Stimulated activated CD8-positive, alpha-beta memory T cell treated with anti-CD3 and anti-CD28 coated beads, Interleukin-15, amount 100 ng/mL, for 48 hours (primary cell): ENCODE measurements at places on chromosomes 7 and 10.

DNA sequence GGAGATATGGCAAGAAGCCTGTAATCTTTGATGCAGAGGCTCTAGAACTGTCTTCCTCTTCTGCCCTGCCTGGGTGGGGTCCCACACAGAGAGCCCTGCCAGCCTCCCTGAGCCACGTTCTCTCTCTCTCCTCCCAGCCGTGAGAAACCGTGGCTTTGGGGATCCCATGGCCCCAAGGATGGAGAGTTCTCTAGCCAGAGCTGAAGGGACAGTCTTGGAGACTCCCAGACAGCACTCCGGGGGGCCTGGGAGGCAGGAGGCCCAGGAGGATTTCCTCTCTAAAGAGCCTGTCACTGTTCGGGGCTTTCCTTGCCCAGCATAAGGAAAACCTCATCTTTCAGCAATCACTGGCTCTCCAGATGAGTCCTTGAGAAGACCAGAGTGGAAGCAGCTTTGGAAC, 227.1 kb downstream of the ARHGAP12 start:
- no peak for DNase-seq

GRCh38 chr7:98805956-98806838, 63.6 kb downstream of the TMEM130 start:
- DNase-seq: no peak

DNA sequence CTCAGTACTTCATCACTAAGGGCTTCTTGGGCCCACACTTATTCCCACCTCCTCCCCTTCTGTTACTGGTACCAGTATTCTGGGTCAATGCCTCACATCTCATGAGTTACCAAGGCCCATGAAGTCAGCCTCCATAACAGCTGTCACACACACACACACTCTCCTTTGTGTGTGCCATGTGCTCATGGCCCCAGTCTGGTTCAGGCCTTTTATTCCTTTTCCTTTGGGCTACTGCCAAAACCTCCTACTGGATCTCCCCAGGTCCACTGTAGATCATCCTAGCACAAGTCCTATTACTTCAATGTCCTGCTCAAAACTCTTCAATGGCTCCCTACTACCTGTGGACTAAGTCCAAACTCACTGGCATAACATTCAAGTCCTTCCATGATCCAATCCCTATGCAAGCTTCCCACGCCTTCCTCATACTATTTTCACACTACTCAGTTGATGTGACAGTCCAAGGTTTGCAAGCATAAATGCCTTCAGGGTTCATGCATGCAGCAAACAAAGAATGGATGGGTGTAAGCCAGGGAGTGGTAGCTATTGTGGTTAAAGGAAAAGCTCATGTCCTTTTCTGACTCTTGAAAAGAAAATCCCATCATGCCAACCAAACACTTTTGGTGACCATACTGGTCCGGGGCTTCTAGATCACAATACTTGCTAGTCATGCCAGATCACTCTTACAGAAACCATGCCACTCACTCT, 68.1 kb downstream of the CCDC6 start:
- DNase-seq: no peak

- DNase-seq: no peak
These were observed 87.4 kb downstream of the BUB3 start for GRCh38 chr10:123241391-123242141.

DNA sequence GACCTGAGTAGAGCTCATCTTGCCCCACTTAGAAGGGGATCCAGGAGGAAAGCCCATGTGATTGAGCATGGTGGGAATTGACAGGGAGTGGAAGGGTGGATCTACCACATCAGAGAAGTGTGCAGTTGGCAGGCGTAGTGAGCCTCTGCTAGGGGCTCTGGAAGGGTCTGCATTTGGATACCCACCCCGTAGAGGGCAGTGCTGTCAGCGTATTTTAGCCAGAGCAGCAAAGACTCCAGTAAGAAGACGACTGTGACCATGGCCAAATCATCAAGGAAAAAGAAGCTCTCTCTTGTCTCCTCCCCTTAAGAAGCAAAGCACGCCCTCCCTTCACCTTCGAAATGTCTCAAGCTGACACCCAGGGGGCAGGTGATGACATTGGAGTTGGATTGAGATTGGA, 68.8 kb upstream of the INHBA start:
- no peak for DNase-seq

DNA sequence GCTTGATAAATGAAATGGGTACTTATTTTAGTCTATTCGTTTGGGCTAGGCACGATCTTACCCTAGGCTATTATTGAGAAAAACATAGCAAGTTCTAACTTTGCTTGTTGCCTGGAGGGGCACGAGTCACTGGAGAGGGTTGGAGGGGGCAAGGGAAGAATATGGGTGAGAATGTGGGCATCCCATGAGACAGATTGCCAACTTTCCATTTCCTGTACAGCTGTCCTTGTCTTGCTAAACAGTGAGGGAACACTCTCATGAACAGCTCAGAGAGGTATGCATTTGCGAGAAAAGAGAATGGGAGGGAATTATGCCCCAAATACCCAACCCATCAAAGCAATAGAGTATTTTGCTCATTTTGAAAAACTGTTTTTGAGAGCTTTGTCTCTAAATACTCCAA, 9.2 kb downstream of the CDHR3 start:
- DNase-seq: no peak

GRCh38 chr7:88167223-88167622, 52.6 kb downstream of the SRI start:
- DNase-seq: no peak

DNA sequence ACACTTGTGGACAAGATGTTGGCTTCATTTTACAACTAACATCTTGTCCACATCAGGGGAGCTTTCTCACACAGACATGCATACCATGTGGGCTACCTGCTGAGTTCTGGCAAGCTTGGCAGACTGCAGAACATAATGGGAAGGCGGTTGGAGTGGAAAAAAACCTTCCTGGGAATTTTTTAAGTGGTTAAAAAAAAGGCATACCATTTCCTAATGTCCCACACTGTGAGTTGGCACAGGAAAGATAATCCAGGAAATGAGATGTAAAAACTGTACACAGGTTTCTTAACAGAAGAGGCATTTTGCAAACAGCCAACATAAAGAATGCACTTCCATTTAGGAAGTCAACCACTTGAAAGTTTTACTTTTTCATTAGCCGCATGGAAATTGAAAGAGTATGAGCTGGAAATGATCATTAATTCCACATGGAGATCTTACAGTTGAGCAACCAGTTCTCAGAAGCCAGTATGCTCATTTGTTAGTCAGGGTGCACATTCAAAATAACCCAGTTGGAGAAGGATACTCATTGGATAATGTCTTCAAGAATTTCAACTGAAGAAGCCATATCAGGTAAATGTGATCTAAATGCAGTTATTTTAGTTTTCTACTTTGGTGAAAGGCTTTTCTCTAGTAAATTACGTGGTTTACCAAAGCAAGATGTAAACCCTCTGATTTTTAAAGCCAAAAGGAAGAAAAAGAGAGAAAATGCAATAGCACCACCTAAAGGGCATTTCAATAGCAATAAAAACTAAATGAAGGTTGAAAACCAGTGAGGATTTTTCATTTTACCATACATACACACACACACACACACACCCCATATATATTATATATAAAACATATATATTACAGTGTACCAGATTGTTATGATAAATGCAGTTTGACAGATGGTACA, 194.0 kb downstream of the TAX1BP1 start:
- DNase-seq: no peak

DNA sequence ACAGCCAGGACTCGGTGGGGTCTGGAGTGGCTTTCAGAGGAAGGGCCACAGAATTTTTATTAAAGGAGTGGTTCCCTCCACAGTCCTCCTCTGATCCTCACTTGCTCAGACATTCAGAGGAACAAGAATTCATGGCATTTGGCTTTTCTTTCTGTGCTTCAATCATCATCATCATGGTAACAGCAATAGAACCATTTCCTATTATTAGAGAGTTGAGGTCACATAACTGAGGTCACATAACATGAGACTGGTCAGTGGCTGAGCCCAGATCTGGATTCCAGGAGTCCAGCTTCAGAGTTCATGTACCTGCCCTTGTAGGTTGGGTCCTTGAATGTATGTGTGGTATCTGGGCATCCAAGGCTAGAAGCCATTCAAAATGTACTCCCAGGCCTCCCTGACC, 177.3 kb upstream of the GRB10 start:
- no peak for DNase-seq

GRCh38 chr7:144668503-144668902, 167.3 kb downstream of the TPK1 start:
- DNase-seq: no peak

- no peak for DNase-seq
These were observed 31.1 kb downstream of the CTNNA3 start for GRCh38 chr10:67664942-67665341.

DNA sequence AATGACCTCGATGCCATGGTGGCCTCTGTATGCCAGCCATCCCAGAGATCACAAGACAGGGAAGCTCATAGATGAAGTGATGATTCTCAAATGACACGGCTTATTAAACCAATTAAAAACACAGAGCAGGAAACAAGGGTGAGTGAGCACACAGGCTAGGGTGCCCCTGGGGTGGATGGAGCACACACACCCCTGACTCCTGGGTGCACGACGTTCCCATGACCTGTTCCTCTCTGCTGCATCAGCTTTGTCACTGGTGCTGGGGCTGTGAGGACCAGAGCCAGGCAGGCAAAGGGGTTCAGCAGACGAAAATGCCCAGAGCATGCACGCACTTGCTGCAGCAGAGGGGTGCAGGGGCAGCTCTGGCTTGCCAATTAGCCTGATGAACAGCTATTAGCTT, 86.5 kb upstream of the LRRC4 start:
- DNase-seq: no peak

DNA sequence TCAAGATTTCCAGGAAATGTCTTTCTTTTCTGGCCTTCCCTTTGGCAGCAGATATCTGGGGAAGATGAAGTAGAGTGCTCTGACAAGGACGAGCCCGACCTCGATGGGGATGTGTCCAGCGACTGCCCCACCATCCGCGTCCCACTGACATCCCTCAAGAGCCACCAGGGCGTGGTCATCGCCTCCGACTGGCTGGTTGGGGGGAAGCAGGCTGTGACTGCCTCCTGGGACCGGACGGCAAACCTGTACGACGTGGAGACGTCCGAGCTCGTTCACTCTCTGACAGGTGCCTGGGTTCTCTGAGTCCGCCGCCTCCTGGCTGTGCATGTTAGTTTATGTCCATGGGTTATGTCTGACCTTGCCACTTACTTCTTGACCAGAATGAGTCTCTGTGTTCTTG, 47.4 kb downstream of the WDR37 start:
- DNase-seq: no peak

DNA sequence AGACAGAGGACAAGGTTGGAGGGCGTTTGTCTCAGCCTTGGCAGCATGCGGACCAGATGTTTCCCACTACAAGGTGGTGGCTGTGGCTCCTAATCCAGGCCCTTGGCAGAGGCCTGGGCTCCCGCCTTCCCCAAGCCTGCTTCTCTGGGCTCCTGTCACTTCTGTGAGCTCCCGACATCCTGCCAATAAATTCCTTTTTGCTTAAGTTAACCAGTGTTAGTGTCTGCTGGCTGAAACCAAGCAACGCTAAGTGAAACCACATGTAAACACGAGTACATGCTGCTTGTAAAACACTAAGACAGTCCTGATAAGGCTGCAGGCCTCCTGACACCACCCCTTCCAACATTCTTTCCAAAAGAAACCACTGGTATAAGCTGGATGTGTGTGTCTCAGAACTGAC, 263.6 kb upstream of the ZMIZ1 start:
- DNase-seq: no peak

DNA sequence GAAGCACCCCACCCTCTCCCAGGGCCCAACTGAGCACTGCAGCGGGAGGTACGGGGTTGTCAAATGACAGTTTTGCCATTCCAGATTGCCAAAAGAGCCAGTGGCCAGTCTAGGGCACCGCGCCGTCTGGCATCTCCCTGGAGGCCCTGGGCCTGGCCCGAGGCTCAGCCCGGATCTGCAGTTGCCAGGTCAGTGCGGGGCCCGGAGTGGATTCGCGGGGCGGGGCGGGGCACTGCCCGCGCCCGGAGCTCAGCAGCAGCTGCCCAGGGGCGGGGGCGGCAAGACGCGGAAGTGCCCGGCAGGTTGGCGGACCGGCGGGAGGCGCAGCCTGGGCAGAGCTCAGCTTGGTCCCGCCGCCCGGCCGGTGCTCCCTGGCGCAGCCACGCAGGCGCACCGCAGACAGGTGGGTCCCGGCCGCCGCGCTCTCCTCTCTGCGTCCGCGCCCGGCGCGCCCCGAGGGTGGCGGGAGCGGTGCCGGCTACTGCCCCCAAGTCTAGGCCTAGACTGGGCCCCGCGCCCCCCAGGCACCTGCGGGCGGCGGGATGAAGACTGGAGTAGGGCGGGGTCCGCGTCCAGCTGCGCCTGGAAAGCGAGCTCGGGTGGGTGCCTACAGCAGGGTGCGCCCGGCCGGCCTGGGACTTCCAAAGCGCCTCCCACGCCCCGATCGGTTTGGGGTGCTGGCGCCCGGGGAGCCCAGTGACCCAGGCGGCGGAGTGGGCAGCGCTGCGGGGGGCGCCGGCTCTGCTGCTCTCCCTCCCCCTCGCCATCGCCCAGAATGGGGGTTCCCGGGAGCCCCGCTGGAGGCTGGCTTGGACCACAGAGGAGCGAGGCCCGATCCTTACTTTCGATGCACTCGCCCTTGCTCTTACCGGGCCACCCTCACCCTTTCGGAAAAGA, at the start of gene IRF5:
IRF5 (plus strand) TSS at position 281 of the 897 bp plus-strand sequence. CDS start 4,155 bp downstream, outside the sequence.
- DNase-seq: no peak

DNA sequence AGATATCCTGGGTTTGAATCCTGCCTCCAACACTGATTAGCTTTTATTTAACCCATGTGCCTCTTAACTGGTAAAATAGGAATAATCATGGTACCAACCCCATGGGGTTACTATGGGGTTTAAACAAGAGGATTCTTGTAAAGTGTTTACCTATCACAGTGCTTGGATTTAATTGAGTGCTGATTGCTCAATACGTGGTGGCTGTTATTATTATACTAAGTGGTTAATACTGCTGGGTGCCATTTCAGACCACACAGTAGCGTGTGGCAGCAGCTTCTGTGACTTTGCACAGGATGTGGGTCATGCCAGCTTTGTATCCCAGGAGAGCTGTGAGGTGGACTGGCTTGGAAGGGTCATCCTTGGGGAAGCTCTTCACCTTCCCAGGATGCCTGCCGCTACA, 177.2 kb downstream of the SEC23IP start:
- no peak for DNase-seq

GRCh38 chr7:78074713-78075112, 276.1 kb downstream of the PHTF2 start:
- DNase-seq: no peak

DNA sequence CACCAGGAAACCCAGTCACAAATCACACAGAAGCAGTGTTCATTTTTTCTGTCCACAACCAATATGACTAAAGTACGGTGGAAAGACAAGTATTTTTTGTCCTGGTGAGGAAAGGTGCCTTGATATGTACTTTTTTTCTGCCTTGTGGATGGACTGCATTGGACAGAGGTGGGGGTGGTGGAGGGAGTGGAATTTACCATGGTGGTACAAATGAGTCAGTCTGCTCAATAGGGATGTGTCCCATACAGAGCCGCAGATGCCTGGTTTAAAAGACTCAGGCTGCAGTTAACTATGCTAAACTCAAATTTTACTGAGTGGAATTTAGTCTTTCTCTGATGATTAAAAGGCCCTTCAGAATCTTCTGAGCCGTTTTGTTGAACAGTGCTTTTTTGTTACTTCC, 674.5 kb upstream of the GALNT17 start:
- DNase-seq: no peak
